ENCODE measurements at places on chromosomes 4 and X.

DNA sequence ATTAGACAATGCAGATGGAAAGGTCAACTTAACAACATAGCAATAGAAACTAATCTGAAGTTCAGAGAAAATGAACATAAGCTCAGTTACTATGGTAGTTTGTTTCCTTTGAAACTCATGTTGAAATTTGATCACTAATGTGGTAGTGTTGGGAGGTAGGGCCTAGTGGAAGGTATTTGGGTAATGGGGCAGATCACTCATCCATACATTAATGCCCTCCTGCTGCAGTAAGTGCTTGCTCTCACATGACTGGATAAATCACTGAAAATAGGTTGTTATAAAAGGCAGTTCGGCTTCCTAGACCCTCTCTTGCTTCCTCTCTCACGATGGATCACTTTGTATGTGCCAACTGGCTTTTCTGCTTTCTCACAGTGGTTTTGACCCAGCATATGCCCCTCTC lies 567.4 kb upstream of the GALNT7 start:
- no peak for DNase-seq

DNA sequence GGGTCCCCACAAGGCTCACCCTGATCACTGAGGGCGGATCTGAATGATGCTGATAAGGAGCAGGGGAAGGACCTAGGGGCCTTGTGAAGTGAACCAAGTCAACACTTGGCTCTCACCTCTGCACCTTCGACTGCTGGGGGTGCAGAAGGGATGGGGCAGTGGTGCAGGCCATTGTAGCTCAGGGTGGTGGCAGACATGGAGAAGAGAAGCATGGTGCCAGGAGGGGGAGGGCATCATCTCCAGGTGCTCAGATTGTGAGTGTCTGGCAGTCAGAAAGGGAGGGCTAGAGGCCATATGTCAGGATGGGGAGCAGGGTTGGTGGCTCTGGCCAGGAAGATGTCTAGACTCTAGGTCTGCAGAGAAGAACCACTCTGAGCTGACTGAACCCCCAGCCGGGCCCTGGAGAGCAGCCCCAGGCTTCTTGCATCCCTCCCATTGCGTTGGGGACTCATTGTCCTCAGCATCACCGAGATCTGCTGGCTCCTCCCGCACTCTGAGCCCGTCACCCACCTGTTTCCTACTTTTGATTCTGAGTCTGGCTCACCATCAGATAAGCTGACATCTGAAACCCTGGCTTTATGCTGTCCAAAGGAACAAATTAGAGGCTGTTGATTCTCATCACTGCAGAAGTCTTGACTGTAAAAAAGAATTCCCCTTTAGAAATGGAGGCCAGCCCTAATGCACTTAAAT lies 3.8 kb downstream of the APLN start:
- no peak for DNase-seq

- DNase-seq = no peak
These were observed 81.2 kb downstream of the ABLIM2 start for GRCh38 chr4:8077181-8078108.

GRCh38 chr4:139239127-139239772 lies 40.8 kb downstream of the MGARP start:
- DNase-seq = no peak

- DNase-seq = no peak
These were observed 496.7 kb downstream of the SPRY1 start for GRCh38 chr4:123893011-123893981.

GRCh38 chr4:54439831-54440243 lies 210.7 kb downstream of the PDGFRA start:
- no peak for DNase-seq

DNA sequence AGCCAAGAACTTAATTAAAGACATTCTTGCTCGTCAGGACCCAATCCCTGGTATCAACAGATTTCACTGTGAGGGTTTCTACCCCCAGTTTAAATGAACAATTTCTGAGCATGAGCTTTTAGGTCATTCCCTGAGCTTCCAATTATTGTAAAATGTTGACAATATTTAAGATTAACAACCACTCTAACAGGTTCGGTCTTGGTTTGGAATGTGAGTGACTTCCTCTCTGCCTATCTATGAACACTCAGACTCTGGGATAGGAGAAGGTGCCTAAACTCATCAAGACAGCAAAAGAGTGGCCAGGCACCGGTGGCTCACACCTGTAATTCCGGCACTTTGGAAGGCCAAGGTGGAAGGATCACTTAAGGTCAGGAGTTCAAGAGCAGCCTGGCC lies 82.9 kb upstream of the TMEM150C start:
- no peak for DNase-seq

- no peak for DNase-seq
These were observed at the start of gene ENPP6 for GRCh38 chr4:184217634-184218033. Gene ENPP6, minus strand, starts transcription at chr4:184217873. Its CDS starts 54 bp downstream, at chr4:184217819.

GRCh38 chrX:73262991-73263390 lies 48.3 kb upstream of the NAP1L2 start:
- no peak for DNase-seq

DNA sequence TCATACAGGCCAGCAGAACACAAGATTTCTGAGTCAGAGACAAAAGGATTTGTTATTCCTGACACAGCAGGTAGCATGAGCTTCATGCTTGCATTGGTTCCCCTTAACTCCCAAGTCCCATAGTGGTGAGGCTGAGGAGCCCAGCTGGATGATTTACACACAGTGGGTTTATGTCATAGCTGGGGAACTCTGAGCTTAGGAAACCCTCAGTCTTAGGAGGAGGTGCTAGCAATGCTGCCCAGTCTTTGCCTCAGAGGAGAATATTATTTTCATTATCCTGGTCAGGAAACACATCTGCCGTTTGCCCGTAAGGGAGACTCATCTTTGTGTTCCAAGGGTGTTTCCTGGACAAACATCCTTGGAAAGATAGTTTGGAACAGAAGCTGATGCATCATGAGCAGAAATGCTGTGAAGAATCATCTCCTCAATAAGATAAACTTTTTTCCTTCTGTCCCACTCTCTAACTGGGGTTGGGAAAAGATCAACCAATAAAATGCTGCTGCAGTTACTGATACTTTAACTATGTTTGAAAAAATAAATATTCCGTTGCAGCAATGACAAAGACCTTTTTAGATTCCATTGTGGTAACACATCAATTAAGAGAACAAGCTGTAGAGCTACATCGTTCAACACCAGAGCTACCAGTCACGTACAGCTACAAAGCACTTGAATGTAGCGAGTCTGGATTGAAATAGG lies 146.8 kb downstream of the DCLK2 start:
- no peak for DNase-seq

DNA sequence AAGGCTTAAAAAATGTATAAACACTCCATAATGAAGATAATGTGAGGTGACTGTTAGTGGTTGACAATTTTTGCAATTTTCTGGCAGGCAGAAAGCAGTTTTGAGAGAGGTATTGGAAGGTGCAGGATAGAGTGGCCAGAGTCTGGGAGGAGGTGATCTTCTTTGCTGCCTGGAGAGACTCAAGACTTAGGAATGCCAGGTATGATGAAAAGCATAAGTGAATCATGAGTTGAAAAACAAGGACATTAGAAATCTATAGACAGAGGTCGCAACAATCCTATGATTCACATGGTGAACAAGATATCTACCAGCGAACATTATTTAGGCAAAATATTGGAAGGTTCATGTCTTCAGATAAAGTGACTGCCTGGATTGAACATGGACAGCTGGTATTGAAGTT lies 118.5 kb downstream of the CFAP299 start:
- no peak for DNase-seq

DNA sequence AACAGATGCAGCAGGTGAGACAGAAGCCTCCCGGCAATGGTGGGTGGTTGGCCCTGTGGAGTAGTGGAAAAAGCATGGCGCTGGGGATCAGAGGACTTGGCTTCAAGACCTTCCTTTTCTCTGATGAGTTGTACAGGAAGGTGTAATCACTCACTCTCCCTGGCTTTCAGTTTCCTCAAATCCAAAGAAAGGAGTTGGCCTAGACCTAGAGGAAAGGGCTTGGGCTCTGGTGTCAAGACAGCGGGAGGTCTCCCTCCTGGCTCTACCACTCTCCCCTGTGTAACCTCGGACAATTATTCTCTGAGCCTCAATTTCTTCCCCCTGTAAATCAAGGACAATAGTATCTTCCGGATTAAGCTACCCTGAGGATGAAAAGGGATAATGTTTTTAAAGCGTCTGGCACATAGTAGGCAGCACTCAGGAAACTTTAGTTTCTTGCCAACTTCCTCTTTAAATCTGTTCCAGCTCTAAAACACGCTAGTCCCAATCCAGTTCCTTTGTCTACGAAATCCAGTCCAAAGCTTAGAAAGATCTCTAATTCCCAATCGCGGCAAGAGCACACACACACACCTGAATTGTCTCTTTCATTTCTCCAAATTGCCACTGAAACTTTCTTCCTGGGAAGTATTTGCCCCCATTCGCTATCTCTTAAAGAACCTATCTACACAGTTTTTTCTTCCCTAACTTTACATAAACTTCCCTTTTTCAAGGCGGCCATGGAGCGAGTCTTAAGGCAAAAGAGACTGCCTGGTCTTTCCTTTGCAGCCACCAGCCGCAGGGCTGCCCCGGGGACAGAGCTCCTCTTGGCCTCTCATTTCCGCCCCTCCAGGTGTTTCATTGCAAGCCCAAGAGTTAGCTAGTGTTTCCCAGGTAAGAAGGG lies 29.9 kb upstream of the GPC4 start:
- no peak for DNase-seq

Data from stimulated activated CD4-positive, alpha-beta T cell treated with anti-CD3 and anti-CD28 coated beads, Interleukin-2, amount 100 ng/mL, for 24 hours (primary cell).